Activated naive CD4-positive, alpha-beta T cell treated with anti-CD3 and anti-CD28 coated beads, Interleukin-2, amount 10 ng/mL, durations not matched to agents 7 days and 5 days (primary cell): ENCODE measurements at places on chromosomes 6 and 20.

- peak; percentile 48 for DNase-seq
These were observed 193.5 kb downstream of the UNC5CL start for GRCh38 chr6:40845553-40845952.

GRCh38 chr6:76481101-76481500, 408.6 kb upstream of the IMPG1 start:
- DNase-seq = no peak

DNA sequence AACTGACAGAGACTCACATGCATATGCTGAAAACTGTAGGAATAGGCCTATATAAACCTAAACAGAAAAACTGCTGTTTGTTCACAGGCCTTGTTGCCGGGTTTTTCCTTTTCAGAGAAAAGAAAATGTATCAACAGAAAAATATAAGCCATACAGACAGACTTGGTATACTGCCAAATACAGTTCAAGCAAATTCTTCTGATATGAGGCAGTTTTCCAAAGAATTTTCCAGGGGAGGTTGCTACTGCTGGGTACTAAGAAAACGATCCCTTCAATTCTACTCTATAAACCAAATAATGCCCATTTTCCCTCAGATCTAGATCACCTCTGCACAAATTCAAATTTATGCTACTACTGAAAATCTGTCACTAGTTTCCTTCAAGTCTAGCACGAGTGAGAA, 59.4 kb downstream of the ME1 start:
- no peak for DNase-seq

DNA sequence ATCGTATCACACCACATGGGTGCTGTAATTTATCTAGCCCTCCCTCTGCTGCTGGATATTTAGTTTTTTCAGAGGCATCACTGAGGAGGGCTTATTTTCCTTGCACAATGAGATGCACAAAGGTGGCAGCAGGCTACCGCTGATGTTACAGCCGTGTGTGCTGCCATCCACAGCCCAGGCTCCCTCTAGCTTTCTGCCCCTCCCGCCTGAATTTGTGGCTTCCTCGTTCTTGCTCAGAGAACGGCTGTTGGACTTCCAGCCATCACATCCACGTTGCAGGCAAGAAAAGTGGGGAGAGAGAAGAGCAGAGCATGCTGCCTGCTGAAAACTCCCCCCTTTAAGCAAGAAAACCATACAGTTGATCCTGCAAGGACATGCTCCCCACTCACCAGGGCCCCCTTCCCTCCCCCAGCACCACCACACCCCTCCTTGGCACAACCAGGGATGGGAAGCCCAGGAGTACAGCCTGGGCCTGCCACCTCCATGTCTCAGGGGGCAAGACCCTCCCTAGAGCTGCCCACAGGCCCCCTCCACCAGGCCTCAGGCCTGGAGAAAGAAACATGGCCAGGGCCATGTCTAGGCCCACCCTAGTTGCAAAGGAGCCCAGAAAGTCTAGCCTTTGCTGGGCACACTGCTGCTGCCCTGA, 102.6 kb downstream of the MRPL14 start:
- DNase-seq = peak; percentile 38

- DNase-seq = no peak
These were observed 34.8 kb downstream of the MICA start for GRCh38 chr6:31438222-31438621.

DNA sequence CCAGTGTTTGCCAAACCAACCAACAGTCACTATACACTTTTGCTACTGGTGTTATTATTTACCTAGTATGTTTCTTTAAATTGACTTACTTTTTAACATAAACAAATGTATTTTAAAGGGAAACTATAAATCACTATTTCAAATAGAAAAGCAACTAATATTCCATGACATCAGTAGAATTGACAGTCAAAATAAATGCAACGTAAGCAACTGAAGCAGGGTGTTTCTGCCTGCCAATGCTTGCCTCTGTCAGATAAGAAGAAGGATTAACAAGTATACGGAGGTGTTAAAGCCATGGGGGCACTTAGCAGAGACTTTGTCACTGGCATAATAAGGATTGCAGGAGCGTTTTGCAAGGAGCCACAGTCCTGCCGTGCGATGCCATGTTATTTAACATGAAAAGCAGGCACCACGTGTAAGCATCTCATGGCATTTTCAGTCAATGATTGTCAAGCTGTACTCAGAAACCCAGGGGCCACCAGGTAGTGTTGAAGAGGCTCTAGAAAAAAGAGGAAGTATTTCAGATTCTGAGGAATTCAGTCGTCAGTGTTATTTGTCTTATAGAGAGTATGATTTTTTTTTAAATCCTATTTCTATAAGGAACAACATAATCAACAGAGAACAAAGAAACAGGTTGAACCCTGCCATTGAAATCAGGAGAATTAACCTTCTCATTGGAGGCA, 131.7 kb downstream of the BFSP1 start:
- no peak for DNase-seq

- no peak for DNase-seq
These were observed 45.5 kb upstream of the AFDN start for GRCh38 chr6:167781066-167781767.
